ENCODE measurements at places on chromosomes 1 and 21.

DNA sequence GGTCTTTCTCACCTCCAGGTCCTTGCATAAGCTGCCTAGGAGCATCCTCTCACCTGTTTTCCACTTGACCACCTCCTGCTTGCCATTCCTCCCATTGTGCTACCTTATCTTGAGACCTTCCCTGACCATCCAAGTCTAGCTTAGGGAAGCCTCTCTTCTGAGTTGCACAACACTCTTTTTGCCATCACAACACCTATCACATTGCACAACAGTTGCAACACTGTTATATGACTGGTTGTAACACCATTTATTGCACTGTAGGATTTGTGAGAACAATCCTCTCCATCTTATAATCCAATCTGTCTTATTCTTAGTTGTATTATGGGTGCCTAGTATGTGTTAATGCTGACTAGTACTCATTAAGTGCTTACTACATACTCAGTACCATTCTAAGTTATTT lies 488.7 kb downstream of the OMA1 start:
- DNase-seq: no peak

GRCh38 chr1:11535761-11536572 lies 57.0 kb downstream of the DISP3 start:
- no peak for DNase-seq

DNA sequence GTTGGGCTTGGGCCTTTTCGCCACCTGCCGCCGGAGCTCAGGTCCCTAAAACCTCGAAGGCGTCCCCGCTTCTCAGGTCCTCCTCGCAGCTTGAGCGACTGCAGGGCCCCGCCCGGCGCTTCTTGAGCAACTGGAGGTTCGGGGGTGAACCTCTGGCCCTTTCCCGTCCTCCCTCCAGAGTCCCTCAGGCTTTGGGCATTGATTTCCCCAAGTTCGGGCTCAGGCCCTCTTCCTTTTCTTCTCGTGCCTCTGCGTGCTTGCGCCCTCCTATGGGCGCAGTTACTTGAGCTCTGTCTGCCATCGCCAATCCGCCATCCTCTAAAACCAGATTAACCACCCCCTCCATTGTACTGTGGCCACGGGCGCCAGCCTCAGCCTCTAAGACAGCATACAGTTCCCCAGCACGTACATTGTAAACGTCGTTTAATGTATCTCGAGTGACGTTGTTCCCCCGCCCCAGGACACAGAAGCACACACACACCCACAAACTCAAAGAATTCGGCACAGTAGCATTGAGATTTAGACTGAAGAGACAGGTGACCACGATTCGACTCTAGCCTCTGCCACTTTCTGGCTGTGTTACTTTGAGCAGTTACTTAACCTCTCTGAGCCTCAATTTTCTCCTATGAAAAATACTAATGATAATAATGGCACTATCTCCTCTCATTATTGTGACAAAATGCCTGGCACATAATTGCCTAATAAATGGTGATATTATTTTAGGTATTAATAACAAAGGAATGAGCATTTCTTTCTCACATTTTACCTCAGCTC lies 22.6 kb downstream of the BTG2 start:
- DNase-seq: peak; percentile 77

- no peak for DNase-seq
Measured at GRCh38 chr1:56872597-56872996, 18.0 kb downstream of the C8A start.

DNA sequence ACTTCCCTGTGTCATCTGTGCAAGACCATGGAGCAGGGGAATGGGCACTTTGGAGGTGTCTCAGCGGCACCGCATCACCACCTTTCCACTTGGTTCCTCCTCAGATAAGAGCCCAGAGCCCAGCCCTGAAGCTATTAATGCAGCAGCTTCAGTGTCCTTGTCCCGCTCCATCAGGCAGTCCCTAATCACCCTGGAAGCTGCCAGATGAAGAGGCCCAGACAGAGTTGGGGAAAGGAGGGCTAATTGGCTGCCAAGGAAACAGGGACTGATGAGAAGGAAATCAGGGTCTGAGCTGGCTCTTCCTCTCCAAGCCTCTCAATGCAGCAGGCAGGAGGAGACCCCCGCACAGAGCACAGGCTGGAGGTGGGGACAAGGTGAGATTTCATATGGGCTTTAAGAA lies 83.1 kb upstream of the KLHDC7A start:
- no peak for DNase-seq

DNA sequence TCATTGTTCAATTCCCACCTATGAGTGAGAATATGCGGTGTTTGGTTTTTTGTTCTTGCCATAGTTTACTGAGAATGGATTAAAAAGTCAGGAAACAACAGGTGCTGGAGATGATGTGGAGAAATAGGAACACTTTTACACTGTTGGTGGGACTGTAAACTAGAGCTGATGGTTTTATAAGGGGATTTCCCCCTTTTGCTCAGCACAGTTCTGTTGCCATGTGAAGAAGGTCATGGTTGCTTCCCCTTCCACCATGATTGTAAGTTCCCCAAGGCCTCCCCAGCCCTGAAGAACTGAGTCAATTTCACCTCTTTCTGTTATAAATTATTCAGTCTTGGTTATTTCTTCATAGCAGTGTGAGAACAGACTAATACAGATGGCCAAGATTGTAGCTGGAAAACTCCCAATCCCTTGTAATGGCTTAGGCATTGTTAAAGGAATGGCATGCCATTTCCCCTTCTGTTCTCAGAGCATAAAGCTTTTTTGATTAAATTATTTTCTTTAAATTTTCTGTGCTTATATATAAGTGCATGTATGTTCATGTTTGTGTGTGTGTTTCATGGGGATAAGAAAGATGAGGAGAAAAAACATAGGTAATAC lies 144.8 kb downstream of the BACH1 start:
- no peak for DNase-seq

- DNase-seq: no peak
Measured at GRCh38 chr1:31662463-31662862, 17.8 kb upstream of the PEF1 start.

DNA sequence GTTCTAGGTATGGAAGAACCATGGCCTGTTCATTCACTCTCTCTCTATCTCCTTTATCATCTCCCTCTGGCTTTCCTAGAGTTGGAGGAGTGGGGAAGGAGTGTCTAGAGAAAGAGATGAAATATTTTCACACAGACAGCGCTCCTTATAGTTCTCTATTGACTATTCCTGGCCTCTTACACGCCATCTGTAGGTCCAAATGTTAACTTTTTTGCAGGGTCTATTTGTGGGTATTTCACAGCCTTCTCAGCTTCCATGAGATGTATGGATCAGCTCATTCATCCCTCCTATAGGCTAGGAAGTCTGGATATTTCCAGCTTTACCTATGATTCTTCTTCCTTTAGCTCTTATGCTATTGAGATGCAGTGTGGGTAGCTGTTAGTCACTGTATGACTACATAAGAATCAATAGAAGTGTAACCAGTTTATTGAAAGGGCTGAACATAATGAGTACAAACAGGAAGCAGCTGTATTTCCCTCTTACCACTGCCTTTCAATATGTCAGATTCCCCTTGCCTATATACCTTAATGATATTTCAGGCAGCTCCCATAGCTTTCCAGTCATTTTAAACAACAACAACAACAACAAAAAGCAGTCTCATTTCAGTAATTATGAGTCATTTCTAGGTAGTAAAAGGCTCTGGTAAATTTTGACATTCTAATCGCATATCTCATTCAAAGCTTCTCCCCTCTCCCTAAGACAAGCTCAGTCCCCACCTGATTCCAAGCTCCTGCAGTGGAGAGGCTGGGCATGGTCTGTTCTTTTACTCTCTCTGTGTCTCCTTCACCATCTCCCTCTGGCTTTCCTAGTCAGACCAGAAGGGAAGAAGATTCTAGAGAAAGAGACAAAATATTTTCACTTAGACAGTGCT lies 149.5 kb downstream of the TTLL7 start:
- peak; percentile 30 for DNase-seq

DNA sequence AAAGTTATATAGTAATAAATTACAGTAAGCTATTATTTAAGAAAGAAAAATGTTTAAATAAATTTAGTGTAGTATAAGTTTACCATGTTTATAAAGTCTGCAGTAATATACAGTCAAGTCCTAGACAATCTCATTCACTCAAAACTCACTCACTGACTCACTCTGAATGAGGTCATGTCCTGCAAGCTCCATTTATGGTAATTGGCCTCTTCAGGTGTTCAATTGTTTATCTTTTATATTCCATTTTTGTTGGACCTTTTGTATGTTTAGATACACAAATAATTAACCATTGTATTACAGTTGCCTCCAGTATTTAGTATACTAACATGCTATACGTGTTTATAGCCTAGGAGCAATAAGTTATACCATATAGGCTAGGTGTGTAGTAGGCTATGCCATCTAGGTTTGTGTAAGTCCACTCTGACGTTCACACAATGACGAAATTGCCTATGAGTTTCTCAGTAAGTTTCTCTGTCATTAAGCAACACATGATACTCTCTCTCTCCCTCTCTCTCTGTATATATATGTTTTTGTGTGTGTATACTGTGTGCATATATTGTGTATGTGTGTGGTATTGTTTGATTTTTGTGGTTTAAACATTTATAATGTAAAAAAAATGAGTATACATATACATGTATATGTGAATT lies 161.2 kb downstream of the NCAM2 start:
- no peak for DNase-seq

GRCh38 chr1:81377406-81377805 lies 423.3 kb upstream of the ADGRL2 start:
- DNase-seq: no peak

DNA sequence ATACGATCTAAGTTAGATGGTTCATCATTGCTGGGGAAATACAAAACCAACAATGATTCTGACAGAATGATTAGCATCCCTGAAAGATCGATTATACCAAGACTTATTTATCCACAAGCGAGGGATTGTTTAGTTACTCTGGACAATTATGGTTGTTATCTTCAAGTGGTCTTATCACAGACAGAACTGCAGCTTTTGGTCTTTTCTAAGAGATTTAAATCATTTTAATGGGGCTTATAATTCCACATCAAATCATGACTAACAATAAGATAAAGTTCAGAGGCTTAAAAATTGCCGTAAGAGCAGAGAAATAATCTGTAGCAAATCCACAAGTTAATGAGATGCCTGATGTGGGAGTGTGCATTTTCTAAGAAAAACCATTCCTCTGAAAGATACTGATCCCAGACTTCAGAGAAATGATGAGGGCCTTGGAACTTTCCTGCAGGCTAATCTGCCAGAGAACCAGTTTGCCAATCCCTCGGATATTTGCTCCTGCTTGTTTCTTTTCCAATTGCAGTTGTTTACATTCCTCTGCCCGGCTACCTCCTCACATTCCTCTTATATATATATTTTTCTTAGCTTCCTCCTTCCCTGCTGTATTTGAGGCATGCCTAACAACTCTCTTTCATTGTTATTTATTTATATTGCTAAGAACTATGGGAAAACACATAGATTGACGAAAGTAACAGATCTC lies 134.8 kb downstream of the BACH1 start:
- no peak for DNase-seq

- peak; percentile 98 for DNase-seq
Measured at GRCh38 chr1:11805422-11806306, at the start of the genes CLCN6 and MTHFR. TSS of gene CLCN6 (plus strand) at chr1:11806191. CDS start at chr1:11806263, 72 bp downstream. TSS of gene MTHFR (minus strand) at chr1:11805964. CDS start at chr1:11803116, 2,848 bp downstream.

DNA sequence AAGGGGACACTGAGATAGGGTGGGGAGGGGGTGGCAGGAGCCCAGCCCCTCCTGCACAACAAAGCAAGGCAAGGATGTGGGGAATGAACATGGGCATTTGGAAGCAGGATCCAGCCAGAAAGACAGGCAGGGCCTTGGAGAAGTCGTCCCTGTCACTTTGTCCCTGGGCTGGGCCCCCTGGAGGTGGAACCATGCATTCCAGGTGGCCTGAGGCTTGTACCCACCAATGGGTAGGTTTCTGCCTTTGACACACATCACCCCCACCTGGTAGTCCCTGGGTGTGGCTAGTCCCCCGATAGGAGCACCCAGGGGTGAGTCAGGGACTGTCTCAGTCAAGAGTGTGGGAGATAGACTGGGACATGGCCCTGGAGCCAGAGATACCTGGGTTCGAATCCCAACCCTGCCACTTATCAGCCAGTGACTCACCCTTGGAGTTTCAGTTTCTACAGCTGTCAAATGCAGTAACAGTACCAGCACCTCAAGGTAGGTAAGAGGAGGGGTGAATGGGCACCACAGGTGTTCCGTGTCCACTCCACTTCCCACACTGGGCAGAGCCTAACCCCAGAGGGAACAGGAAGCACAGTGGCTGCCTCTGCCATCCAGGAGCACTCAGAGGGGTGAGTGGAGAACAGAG lies 10.0 kb downstream of the PLA2G2D start:
- no peak for DNase-seq

GRCh38 chr1:6912518-6912917 lies 127.3 kb downstream of the CAMTA1 start:
- DNase-seq: no peak

DNA sequence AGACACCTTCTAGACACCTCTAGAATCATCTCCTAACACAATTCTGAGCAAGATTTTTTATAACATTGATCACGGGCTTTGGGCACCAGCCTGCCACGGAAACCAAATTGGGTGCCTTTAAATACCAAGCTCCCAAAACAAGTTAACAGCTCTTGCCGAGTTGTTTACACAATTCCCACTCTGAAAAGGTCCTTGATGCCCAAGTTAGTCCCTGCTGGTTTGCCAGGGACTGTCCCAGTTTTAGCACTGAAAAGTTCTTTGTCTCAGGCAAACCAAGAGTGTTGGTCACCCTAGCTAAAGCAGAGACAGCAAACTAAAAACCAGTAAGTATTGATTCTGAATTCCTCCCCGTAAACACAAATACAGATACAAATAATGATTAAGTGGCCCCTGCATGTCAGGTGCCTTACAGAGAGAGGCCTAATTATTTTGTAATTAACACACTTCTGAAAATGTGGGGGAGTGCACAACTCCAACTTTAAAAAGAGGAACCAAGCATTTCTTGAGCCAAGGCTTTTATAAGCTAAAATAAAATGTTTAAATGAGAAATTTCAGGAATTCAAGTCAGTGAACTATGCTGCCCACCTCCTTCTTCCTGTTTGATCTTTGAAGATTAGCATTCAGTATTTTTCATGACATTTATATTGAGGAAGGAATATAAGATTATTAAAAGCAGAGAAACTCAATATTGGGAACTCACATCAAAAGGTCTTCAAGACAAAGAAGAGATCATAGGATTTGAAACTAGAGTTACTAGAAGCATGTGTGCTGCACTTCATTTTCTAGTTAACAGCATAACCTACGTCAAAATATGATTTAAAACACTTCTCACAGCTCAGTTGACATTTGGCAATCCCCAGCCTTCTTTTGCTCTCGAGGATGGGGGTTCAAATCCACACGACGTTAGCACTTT lies 9.0 kb upstream of the UBE2U start:
- no peak for DNase-seq

- no peak for DNase-seq
Measured at GRCh38 chr1:198986036-198986435, 347.2 kb downstream of the PTPRC start.

DNA sequence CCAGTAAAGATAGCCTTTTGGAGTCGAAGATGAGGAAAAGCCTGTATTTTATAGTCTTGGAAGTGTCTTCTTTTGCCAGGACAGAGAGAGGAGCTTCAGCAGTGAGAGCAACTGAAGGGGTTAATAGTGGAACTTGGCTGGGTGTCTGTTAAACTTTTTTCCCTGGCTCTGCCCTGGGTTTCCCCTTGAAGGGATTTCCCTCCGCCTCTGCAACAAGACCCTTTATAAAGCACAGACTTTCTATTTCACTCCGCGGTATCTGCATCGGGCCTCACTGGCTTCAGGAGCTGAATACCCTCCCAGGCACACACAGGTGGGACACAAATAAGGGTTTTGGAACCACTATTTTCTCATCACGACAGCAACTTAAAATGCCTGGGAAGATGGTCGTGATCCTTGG lies at the start of gene VCAM1:
TSS of gene VCAM1 (plus strand) at position 253 of the 400 bp plus-strand sequence. CDS start at position 372, 119 bp downstream.
- peak; percentile 21 for DNase-seq

GRCh38 chr1:180248731-180249681 lies 18.9 kb downstream of the LHX4 start:
- no peak for DNase-seq

GRCh38 chr1:201370500-201370899 lies 7.0 kb downstream of the TNNT2 start:
- DNase-seq: no peak

GRCh38 chr1:15152318-15153183 lies 996 bp upstream of the TMEM51 start:
- DNase-seq: peak; percentile 55
